ENCODE measurements at places on chromosomes 1 and 21. TPM values are rescaled to one million over a fixed set of nuclear protein-coding genes. Genes with fewer than 3 reads are reported as not detected.

GRCh38 chr1:210251680-210252490 lies 19.3 kb downstream of the SERTAD4 start:
- no peaks in the 10 kb centered on the region for H3K36me3 ChIP-seq
- no peak for DNase-seq
- H3K27ac ChIP-seq = no peak overlapping the region
- no peaks in the 10 kb centered on the region for H3K4me1 ChIP-seq
- peaks cover 3% of the 10 kb centered on the region for H3K27me3 ChIP-seq
- H3K4me3 ChIP-seq = peak overlapping the region; percentile 18

- DNase-seq = no peak
- H3K27ac ChIP-seq = no peak overlapping the region
- no peaks in the 10 kb centered on the region for H3K27me3 ChIP-seq
These were observed 47.6 kb upstream of the RGS1 start for GRCh38 chr1:192527950-192528349.

Gene C1orf226
- 0.57 TPM for total RNA-seq

Gene EPHA8
- 1.3 TPM for total RNA-seq

Gene CFHR1
- 0.10 TPM for total RNA-seq

DNA sequence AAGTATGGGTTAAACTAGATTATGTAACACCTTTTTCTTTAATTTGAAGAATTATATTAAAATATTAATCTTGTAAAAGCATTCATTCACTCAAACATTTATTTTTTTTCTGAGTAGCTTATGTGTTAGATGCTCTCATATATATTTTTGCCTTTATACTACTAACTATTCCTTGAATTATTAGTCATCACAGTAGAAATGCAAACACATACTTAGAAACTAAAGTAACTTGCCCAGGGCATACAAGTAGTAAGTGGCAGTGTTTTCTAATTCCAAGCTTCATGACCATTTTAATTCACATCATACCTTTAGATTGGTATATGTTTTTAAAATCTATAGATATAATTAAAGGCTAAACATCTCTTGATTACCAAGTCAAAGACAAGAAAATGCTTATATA lies 1271.0 kb downstream of the BRINP3 start:
- no peak for DNase-seq
- no peaks in the 10 kb centered on the region for H3K27me3 ChIP-seq
- H3K4me1 ChIP-seq = no peaks in the 10 kb centered on the region
- no peak overlapping the region for H3K4me3 ChIP-seq
- H3K27ac ChIP-seq = no peak overlapping the region
- no peaks in the 10 kb centered on the region for H3K36me3 ChIP-seq

DNA sequence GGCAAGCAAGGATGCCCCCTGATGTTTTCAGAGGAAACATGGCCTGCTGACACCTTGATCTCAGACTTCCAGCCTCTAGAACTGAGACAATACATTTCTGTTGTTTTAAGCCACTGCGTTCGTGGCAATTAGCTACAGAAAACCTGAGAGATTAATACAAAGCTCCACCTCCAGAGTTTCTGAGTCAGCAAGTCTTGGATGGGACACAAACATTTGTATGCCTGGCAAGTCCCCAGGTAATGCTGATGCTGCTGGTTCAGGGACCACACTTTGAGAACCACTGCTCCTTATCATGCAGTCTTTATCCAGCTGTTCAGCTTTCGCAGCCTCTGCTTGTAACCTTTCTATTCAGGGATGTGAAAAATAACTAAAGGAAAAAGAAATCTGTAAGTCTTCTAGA lies 565.7 kb upstream of the PLXNA2 start:
- no peak for DNase-seq
- no peaks in the 10 kb centered on the region for H3K27me3 ChIP-seq
- H3K4me1 ChIP-seq = 0 out of 2 replicates have a peak, but pooled peaks cover 7% of the 10 kb centered on the region
- H3K36me3 ChIP-seq = no peaks in the 10 kb centered on the region

Gene C8A
- total RNA-seq = not detected
